H9 (cell line): ENCODE measurements at places on chromosomes 1 and 21. TPM values are rescaled to one million over a fixed set of nuclear protein-coding genes. Genes with fewer than 3 reads are reported as not detected.

Gene DRAM2
- 33.6 and 34.4 TPM in 2 replicates for total RNA-seq

Gene FCGR3A
- not detected in 2 replicates for total RNA-seq

Gene LYPD8
- not detected in 2 replicates for total RNA-seq

- no peak overlapping the region for H3K27ac ChIP-seq
- no peak overlapping the region for H3K4me3 ChIP-seq
- DNase-seq, result no peak
- H3K4me1 ChIP-seq, result peaks cover 2% of the 10 kb centered on the region; the same call in 1 of the 2 replicates
Observed at GRCh38 chr1:227726318-227726717, 8.8 kb downstream of the JMJD4 start.

GRCh38 chr21:32562426-32562825, 22.9 kb downstream of the TCP10L start:
- peaks cover 28% of the 10 kb centered on the region for H3K36me3 ChIP-seq
- H3K27me3 ChIP-seq, result no peaks in the 10 kb centered on the region
- H3K27ac ChIP-seq, result no peak overlapping the region

- no peak overlapping the region for H3K4me3 ChIP-seq
- no peaks in the 10 kb centered on the region for H3K27me3 ChIP-seq
- peak; percentile 45 for DNase-seq
Observed at GRCh38 chr1:229254910-229255541, 15.9 kb upstream of the RAB4A start.

- H3K36me3 ChIP-seq, result no peaks in the 10 kb centered on the region
- no peak overlapping the region for H3K4me3 ChIP-seq
- no peaks in the 10 kb centered on the region for H3K27me3 ChIP-seq
- DNase-seq, result no peak
Observed at GRCh38 chr1:46755121-46755520, 36.2 kb upstream of the EFCAB14 start.

Gene ANKRD35
- 0.18 and 0.28 TPM in 2 replicates for total RNA-seq
